Gastrocnemius medialis (tissue), 4 donors: ENCODE measurements at places on chromosomes 6 and 20. TPM values are rescaled to one million over a fixed set of nuclear protein-coding genes. Genes with fewer than 3 reads are reported as not detected.

DNA sequence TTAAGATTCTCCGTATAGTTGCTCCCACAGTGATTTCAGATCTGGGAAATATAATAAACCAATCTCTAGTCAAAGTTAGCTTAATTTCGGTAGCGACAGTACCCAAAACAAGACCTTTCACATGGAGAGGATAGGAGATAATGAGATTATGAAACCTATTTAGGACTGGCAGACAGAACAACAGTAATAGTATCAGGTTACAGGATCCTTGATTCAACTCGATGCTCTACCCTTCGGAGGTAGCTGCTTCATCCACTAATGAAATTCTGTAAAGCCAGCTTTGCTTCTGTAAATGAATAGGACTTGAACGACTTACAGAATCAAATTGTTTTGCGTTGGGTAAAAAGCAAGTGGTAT lies 534 bp upstream of the AKIRIN2 start:
- no peaks in the 10 kb centered on the region for H3K36me3 ChIP-seq
- H3K27ac ChIP-seq, result peak overlapping the region; percentile 99
- no peaks in the 10 kb centered on the region for H3K27me3 ChIP-seq
- H3K4me3 ChIP-seq, result peak overlapping the region; percentile 85
- H3K4me1 ChIP-seq, result peaks cover 20% of the 10 kb centered on the region

RAET1G gene
- not detected for total RNA-seq

GRCh38 chr6:112253498-112253840 lies 898 bp downstream of the LAMA4 start:
- H3K4me1 ChIP-seq, result peaks cover 8% of the 10 kb centered on the region
- H3K4me3 ChIP-seq, result peak overlapping the region; percentile 86
- no peaks in the 10 kb centered on the region for H3K27me3 ChIP-seq
- peak overlapping the region; percentile 82 for H3K27ac ChIP-seq
- H3K36me3 ChIP-seq, result no peaks in the 10 kb centered on the region

DNA sequence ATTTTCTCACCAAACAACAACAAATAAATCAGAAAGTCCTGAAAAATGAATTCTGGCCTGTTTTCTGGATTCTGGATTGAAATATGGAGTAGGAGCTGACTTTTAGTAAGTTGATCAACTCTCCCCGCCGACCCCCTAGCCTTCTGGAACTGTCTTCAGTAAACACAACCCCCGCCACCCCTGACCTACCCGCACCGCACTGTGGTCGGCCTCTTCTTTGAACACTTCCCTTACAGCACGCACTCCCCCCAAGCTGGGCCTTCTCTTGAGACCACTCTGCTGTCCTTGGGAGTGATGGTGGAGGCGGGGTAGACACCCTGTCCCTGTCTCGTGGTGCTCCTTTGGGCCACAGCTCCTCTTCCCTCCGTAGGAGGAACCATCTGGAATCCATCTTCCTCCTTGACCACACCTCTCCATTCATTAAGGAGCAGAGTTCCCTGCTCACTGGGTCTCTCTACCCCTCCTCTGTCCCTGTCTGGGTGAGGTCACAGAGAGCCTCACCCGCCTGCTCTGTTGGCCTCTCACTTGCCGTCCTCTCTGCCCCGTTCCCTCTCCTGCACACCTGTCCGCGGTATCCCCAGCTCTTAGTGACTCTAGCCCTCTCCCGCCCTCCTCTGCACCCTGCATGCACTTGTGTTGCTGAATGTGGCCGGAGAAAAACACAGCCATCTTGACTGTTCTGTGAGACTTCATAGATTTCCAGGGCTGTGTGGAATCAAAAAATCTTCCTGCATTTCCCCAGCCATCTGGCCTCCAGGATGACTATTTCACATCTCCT lies 19.1 kb downstream of the SYNJ2 start:
- peaks cover 18% of the 10 kb centered on the region for H3K4me1 ChIP-seq
- no peaks in the 10 kb centered on the region for H3K27me3 ChIP-seq
- no peaks in the 10 kb centered on the region for H3K36me3 ChIP-seq
- no peak for DNase-seq
- H3K4me3 ChIP-seq, result no peak overlapping the region

SLPI gene
- total RNA-seq, result 1,792 TPM

GRCh38 chr20:49909499-49910339 lies 5.6 kb downstream of the SPATA2 start:
- H3K4me3 ChIP-seq, result peak overlapping the region; percentile 49
- peak; percentile 95 for DNase-seq
- H3K4me1 ChIP-seq, result peaks cover 38% of the 10 kb centered on the region
- no peaks in the 10 kb centered on the region for H3K36me3 ChIP-seq

GRCh38 chr6:96465321-96465903 lies 56.2 kb upstream of the UFL1 start:
- no peaks in the 10 kb centered on the region for H3K4me1 ChIP-seq
- no peak overlapping the region for H3K27ac ChIP-seq
- no peaks in the 10 kb centered on the region for H3K27me3 ChIP-seq
- H3K4me3 ChIP-seq, result no peak overlapping the region

DNA sequence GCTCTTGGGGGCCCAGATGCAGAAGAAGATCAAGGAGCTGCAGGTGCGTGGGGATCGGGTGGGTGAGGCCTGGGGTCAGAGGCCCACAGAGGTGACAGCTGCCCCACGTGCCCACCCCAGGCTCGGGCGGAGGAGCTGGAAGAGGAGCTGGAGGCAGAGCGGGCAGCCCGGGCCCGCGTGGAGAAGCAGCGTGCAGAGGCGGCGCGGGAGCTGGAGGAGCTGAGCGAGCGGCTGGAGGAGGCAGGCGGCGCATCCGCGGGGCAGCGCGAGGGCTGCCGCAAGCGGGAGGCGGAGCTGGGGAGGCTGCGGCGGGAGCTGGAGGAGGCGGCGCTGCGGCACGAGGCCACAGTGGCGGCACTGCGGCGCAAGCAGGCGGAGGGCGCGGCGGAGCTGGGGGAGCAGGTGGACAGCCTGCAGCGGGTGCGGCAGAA lies 41.5 kb downstream of the MYH7B start:
- peak overlapping the region; percentile 72 for H3K27ac ChIP-seq
- no peak for DNase-seq
- H3K4me3 ChIP-seq, result no peak overlapping the region
- no peaks in the 10 kb centered on the region for H3K36me3 ChIP-seq
- H3K4me1 ChIP-seq, result peaks cover 13% of the 10 kb centered on the region
- H3K27me3 ChIP-seq, result no peaks in the 10 kb centered on the region

GRCh38 chr6:41392246-41392645 lies 56.8 kb downstream of the NCR2 start:
- H3K4me1 ChIP-seq, result no peaks in the 10 kb centered on the region
- DNase-seq, result no peak
- H3K36me3 ChIP-seq, result no peaks in the 10 kb centered on the region
- H3K27ac ChIP-seq, result no peak overlapping the region

- H3K27ac ChIP-seq, result no peak overlapping the region
- no peaks in the 10 kb centered on the region for H3K27me3 ChIP-seq
- DNase-seq, result no peak
- no peaks in the 10 kb centered on the region for H3K4me1 ChIP-seq
- H3K36me3 ChIP-seq, result no peaks in the 10 kb centered on the region
- H3K4me3 ChIP-seq, result no peak overlapping the region
These were observed 240.4 kb downstream of the PRL start for GRCh38 chr6:22056398-22056797.

DNA sequence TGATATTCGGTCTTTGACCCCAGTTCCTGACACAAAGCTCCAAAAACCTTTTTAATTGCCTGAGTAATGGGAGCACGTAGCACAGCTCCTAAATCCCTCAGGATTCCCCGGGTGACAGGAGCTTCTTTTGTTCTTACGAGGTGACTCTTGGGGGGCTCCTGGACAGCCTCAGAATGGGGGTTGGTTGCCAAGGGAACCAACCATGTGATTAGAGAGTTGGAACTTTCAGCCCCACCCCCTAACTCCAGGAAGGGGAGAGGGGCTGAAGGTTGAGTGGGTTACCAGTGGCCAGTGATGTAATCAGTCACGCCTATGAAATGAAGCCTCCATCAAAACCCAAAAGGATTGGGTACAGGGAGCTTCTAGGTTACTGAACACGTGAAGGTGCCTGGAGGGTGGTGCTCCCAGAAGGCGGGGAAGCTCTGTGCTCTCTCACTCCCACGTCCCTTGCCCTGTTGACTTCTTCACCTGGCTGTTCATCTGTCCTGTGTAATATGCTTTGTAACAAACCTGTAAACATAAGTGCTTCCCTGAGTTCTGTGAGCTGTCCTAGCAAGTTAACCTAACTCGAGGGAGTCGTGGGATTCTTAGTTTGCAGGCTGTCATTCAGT lies 89.5 kb downstream of the CHMP4B start:
- H3K4me1 ChIP-seq, result no peaks in the 10 kb centered on the region
- H3K27ac ChIP-seq, result no peak overlapping the region
- no peaks in the 10 kb centered on the region for H3K36me3 ChIP-seq

DNA sequence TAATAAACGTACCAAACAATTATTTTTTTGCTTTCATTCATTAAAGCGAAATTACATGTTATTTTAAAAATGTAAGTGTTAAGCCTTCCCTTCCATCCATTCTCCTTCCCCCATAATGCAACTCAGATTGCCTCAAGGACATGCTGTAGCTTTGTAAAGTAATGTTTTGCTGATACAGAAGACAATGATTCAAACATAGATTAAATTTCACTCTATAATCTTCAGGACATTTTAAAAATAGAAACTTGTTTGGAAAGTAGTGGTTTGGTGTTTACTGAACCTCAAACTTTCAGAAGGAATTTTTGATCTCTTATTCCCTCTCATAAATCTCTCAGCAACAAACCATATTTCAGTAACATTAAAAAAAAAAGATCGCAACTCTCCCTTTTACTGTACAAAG lies 350.9 kb upstream of the HSF2 start:
- H3K27ac ChIP-seq, result no peak overlapping the region
- no peak for DNase-seq
- H3K27me3 ChIP-seq, result no peaks in the 10 kb centered on the region
- no peaks in the 10 kb centered on the region for H3K36me3 ChIP-seq

GRCh38 chr6:17662585-17662984 lies 44.1 kb downstream of the NUP153 start:
- no peak overlapping the region for H3K4me3 ChIP-seq
- no peak overlapping the region for H3K27ac ChIP-seq
- H3K4me1 ChIP-seq, result no peaks in the 10 kb centered on the region
- no peak for DNase-seq
- H3K36me3 ChIP-seq, result peaks cover 50% of the 10 kb centered on the region
- H3K27me3 ChIP-seq, result no peaks in the 10 kb centered on the region

GRCh38 chr6:80234908-80235307 lies 128.4 kb downstream of the BCKDHB start:
- no peaks in the 10 kb centered on the region for H3K36me3 ChIP-seq
- no peak overlapping the region for H3K4me3 ChIP-seq
- H3K4me1 ChIP-seq, result peaks cover 9% of the 10 kb centered on the region
- H3K27ac ChIP-seq, result no peak overlapping the region
- H3K27me3 ChIP-seq, result no peaks in the 10 kb centered on the region

- H3K4me1 ChIP-seq, result no peaks in the 10 kb centered on the region
- no peaks in the 10 kb centered on the region for H3K27me3 ChIP-seq
- H3K36me3 ChIP-seq, result no peaks in the 10 kb centered on the region
- DNase-seq, result no peak
- no peak overlapping the region for H3K27ac ChIP-seq
- no peak overlapping the region for H3K4me3 ChIP-seq
These were observed 89.1 kb upstream of the E2F3 start for GRCh38 chr6:20312606-20313005.

DNA sequence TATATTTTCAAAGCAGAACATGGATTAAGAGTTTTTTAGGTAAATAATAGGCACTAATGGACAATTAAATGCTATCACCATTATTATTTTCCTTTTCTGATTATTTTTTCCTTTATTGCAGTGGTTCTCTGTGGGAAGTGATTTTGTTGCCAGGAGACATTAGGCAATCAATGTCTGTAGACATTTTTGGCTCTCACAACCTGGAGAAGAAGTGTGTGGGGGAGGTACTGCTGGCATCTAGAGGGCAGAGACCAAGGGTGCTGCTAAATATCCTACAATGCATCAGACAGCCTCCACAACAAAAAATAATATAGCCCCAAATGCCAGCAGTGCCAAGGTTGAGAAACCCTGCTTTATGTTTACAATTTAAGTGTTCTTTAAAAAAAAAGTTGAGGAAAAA lies 8.3 kb downstream of the IFNGR1 start:
- peak overlapping the region; percentile 65 for H3K27ac ChIP-seq
- H3K27me3 ChIP-seq, result no peaks in the 10 kb centered on the region
- DNase-seq, result no peak
- peak overlapping the region; percentile 1 for H3K4me3 ChIP-seq
- peaks cover 71% of the 10 kb centered on the region for H3K4me1 ChIP-seq

DNA sequence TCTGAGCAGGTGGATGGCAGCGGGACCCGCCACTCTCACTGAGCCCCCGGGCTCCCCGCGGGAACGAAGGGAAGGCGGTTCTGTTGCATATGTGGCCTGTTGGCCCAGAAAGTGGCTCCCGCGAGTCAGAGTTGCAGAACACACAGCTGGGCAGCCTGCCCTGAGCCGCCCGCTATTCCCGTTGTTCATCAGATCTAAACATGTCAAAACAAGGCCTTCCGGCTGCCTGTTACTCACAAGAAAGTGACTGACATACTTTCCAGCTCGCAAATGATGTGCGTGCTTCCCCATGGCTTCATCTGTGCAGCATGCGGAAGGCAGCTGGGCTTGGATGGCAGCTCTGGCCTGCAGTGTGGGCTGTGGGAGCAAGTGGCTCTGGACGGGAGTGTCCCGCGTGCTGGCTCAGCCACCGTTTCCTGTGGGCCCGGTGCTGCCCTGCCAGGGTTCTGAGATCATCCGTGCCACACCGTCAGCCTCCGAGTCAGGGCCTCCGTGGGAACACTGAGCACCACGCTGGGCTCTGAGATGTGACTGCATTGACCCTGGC lies 227.3 kb downstream of the ERMARD start:
- H3K36me3 ChIP-seq, result no peaks in the 10 kb centered on the region
- H3K4me3 ChIP-seq, result no peak overlapping the region
- DNase-seq, result no peak
- H3K27me3 ChIP-seq, result peaks cover 2% of the 10 kb centered on the region
- no peaks in the 10 kb centered on the region for H3K4me1 ChIP-seq
- H3K27ac ChIP-seq, result no peak overlapping the region

DNA sequence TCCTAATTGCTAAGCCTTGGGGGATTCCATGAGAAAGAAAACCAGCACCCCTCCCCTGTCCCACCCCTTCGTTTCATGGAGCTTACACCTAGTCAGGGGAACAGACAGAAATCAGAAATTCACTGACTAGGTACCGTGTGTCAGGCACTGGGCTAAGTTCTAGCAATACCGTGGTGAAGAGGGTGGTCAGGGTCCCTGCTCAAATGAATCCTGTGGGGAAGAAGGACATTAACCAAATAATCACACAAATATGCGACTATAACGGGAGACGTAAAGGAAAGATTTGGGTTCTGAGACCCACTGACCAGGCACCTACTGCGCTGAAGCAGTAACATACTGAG lies 65.1 kb upstream of the TOP1 start:
- H3K27ac ChIP-seq, result no peak overlapping the region
- H3K27me3 ChIP-seq, result no peaks in the 10 kb centered on the region
- no peaks in the 10 kb centered on the region for H3K4me1 ChIP-seq
- no peaks in the 10 kb centered on the region for H3K36me3 ChIP-seq
- H3K4me3 ChIP-seq, result no peak overlapping the region

GRCh38 chr20:55471052-55472006 lies 534.0 kb downstream of the CBLN4 start:
- H3K4me1 ChIP-seq, result no peaks in the 10 kb centered on the region
- no peaks in the 10 kb centered on the region for H3K27me3 ChIP-seq
- H3K36me3 ChIP-seq, result no peaks in the 10 kb centered on the region
- no peak overlapping the region for H3K27ac ChIP-seq
